ENCODE measurements at places on chromosomes 1 and 21.

DNA sequence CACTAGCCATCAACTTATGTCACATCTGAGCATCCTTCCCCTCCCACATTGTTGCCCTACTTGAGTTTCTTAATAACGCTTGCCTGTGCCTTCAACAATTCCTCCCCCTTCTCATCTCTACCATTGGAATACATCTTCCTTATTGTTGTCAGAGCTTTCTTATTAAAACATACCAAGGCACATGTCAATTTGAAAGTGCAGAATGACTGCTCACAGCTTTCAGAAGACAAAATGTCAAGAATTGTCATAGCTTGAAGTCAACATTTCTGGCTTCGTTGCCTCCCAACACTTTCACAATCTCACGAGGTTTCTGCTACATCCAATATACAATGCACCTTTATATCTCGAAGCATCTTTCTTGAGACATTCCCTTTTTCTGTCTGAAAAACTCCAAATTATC, 279.9 kb downstream of the LRRC7 start:
- DNase-seq, result no peak

GRCh38 chr1:109024646-109025045, 17.3 kb downstream of the WDR47 start:
- no peak for DNase-seq

DNA sequence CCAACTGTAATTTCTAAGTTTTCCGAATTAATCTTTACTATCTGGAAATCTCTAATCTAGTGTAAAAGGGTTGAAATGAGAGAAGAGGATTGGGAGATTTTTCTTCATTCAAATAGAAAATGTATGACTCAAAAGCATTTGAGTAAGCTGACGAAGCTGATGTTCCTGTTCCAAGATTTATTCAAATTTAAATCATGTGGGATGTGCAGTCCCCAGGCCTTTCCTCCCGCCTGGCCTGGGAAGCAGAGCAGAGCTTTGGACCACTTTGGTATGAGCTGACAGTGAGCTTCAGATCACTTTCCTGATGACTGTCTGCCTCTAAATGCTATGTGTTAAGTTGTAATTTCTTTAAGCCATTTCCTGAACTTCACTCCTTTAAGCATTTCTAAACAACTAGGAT, 192.0 kb downstream of the DHRS3 start:
- DNase-seq, result no peak

DNA sequence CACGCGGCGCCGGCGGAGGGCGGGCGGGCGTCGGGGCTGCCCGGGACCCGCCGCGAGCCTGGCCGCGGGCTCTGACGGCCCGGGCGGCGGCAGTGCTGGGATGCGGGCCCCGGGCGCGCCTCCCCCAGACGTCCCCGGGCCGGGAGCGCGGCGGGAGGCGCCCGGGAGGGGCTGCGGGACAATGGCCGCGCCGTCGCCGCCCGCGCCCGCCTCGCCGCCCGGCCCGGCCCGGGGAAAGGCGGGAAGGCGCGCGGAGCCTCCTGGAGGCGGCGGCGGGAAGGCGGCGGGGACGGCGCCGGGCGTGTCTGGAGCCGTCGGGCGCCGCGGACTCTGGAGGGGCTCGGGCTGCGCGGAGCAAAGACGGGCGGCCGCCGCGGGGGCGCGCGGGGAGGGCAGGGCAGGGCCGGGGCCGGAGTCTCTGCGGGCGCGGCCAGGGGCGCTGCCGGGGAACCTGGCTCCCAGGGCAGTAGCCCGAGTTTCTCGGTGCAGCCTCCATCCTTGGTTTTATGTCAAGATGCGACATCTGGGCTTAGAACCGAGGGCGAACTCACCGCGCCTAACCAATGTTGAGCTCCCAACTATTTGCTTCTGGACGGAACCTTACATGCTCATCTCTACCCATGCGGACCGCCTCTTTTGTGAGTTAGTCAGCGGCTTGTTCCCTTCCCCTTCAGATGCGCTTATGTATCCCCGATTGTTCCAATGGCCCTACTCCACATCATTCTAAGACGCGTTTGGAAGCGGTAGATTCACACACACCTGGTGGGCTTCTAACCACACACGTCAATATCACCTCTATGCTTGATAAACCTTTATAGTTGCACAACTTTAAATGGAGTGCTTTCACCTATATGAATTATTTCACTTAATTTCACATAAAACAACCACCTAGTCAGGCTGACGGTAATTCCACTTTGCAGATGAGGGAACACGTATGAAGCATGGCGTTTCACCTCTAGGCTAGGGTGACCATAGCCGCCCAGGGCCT, 651 bp downstream of the ZBTB8A start:
- DNase-seq, result peak; percentile 15

DNA sequence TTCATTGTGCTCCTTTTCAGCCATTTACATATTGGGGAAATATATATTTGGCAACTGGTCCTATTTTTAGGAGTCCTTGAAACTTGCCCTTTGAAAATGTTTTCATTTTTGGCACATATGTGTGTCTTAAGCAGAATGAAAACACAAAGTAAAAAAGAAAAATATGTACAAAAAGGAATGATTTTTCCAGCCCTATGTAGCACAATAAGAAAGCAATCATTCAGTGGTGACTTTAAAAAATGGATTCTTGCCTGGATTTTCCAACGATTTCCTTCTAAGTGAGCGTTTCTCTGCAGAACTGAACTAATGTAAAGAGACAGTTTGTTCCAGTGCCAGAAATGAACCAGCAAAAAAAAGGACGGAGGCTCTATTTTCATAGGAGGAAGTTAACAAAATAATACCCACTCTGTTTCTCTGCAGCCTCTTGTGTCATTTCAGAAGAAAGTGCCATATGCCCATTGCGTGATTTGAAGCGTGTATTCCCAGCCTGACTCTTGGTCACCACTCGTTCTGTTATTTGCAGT, 340.1 kb downstream of the SETD4 start:
- no peak for DNase-seq

- no peak for DNase-seq
These were observed 46.8 kb downstream of the MACO1 start for GRCh38 chr1:25477448-25478034.

- DNase-seq, result no peak
These were observed 155.2 kb downstream of the DMRTA2 start for GRCh38 chr1:50268049-50268448.

DNA sequence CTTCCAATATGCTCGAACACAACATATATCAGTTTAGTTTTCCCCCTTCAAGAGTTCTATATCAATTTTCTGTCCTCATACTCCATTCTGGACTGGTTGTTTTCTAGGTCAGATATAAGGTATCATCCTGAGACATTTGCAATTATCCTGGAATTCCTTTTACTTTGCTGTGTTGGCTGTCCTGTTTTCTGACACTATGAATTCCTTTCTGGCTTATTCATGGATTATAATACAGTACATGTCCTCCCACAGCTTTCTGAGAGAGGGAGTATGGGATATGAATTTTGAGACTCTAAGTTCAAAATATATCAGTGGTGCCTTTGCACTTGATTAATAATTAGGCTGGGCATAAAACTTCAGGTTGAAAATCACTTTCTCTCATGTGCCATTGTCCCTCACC, 11.9 kb downstream of the PHTF1 start:
- DNase-seq, result no peak

DNA sequence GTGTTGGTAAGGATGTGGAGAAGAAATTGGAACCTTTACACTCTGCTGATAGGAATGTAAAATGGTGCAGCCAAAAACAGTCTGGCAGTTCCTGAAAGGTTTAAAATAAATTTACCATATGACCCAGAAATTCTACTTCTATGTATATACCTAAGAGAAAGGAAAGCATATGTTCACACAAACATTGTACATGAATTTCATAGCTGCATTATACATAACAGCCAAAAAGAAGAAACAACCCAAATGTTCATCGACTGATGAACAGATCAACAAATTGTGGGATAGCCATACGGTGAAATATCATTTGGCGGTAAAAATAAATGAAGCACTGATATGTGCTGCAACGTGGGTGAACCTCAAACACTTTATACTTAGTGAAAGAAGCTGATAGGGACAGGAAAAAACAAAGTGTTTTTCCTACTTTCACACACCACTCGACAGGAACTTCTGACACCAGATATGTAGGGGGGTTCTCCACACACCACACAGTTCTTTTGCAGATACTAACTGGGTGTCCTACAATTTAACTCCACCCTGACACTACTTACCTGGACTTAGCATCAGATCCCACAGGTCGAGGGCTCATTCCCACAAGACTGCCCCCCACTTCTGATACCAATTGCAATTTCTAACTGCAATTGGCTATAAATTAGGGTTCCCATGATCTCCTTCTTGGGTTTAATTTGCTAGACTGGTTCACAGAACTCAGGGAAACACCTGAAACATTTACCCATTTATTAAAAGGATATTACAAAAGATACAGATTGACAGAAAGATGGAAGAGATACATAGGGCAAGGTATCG, 35.9 kb upstream of the ZNF326 start:
- DNase-seq, result no peak

GRCh38 chr1:234277161-234277868, 95.9 kb upstream of the COA6 start:
- DNase-seq, result no peak

DNA sequence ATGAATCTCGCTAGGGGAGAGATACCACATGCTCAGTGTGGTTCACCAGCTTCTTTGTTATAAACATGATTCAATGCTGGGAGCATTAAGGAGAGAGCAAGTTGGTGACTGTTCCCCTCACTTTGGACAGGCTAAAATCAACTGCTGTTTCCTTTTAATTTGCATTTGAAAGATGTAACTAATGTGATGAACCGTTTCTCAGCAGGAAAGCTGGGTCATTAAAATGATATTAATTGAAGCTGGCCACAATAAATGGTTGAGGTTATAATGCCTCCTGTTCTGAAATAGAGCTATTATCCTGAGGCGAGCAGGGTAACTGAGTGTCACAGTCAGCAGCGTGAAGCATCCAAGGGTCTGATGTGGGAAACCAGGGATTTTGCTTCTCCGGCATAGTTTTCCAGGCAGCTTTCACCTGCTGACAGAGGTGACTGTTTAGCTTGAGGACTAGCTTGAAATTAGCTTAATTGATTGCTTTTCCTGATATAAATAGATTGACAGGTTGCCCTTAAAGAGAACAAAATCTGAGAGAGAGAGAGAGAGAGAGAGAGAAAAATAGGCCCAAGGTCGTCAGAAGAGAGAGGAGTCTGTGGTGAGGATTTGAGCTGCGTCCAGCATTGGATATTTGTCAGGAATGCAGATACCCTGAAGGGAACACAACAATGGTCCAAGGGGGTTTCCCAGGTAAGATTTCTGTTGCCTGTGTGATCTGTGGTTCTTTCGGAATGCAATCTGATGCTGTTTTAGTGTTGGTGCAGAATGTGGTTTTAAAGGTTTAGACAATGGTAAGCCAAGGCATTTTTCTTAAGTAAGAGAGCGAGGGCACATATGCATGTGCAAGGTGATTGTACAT, 209.7 kb downstream of the PATJ start:
- DNase-seq, result no peak

- DNase-seq, result no peak
These were observed 81.6 kb upstream of the LRRC8D start for GRCh38 chr1:89739013-89739843.

DNA sequence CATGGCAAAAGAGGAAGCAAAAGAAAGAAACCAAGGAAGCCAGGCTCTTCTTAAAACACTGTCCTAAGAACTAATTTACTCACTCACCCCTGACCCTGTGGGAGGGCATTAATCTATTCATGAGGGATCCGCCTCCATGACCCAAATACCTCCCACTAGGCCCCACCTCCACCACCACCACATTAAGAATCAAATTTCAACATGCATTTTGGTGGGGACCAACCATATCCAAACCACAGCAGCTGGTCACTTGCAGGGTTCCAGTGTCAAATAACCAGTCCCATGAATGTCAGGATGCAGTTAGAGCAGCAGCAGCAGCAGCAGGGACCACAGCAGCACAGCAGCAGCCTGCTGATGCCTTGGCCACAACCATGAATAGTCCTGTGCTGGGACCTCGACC, 83.8 kb downstream of the ZC3H11B start:
- no peak for DNase-seq

GRCh38 chr1:228207851-228208821, at the start of gene OBSCN:
Gene OBSCN, plus strand, starts transcription at chr1:228208044. Its CDS starts 3,740 bp downstream, at chr1:228211784.
- no peak for DNase-seq

DNA sequence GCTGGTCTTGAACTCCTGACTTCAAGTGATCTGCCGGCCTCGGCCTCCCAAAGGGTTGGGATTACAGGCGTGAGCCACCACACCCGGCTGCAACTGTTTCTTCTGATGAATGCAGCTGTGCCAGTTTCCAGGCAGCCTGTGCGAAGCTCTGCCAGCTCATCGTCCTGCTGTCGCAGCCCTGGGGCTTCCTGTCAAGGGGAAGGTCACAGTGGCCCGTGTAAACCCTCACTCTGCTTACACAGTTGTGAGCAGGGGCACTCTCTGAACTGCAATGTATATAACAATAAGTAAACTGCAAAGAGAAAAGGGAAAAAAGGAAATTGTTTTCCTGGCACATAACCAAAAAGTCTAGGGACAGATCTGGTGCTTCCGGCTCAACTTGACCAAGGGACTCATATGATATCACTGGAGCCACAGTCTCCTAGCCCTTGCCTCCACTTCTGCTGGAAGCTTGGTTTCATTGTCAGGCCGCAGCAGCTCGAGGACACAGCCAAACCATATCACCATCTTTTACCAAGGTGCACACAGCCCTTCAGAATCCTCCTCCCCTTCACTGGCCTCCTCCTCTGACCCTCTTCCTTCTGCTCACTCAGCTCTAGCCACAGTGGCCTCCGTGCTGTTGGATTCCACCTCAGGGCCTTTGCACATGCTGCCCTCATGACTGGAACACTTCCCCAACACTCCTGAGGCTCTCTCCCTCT, 22.8 kb upstream of the LBR start:
- no peak for DNase-seq

Measured in NCI-H1436 (cell line).